ENCODE measurements at places on chromosomes 6 and 20.
A peak's percentile ranks its signal among the peaks of the same experiment; 100 is the strongest.

DNA sequence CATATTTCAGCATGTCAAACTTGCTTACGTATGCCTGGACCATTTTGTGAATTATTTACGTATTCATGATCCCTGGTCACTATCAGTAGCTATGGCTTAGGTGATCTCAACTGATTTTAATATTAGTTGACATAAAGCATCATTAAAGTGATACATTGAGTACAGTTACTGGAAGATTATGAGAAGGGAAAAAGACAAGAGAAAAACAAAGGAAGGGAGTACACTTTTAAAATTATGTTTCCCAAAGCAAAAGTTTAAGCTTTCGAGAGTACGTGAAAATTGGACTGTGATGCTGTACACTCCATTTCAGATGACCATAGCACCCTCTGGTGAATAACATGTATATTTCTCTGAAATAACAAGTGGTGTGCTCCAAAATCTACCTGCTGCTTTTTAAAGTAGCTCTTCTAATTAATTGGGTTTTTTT, 215.0 kb upstream of the HSF2 start:
- DNase-seq = peak; percentile 16

GRCh38 chr6:127164036-127164435, 45.6 kb downstream of the RSPO3 start:
- no peak for DNase-seq

DNA sequence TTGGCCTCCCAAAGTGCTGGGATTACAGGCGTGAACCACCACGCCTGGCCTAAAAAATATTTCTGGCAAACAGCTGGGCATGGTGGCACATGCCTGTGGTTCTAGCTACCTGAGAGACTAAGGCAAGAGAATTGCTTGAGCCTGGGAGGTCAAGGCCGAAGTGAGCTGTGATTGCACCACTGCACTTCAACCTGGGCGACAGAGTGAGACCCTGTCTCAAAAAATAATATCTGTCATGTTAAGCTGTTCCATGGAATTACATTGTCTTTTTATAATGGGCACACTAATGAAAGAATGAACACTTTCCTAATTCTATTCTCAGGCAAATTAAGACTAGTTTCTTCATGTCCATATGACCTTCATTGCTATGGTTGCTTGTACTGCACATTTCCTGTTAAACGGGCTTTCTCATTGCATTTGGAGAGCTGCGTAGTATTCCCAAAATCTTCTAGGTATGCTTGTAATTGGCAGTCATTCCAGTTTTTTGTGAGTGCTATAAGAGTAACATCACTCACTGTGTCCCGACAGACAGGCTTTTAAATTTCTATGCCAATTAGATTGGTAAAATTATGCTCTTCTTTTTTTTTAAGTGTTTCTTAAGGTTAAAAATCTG, 12.1 kb downstream of the AMD1 start:
- no peak for DNase-seq

DNA sequence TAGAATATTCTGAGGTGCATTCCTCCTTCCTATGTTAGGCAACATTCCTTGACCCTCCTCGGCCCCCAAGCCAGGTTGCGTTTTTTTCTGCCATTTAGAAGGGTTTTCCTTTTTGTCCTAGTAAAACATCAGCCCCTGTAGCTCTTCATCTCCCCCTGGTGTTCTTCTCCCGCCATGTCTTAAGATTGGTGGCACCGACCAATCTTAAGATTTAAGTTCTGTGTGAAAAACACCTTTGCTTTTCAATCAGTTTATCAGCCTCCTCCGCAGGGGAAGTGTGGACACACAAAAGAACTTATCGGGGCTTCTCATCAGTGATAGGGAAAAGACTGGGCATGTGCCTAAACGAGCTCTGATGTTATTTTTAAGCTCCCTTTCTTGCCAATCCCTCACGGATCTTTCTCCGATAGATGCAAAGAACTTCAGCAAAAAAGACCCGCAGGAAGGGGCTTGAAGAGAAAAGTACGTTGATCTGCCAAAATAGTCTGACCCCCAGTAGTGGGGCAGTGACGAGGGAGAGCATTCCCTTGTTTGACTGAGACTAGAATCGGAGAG, 719 bp upstream of the EDN1 start:
- peak; percentile 78 for DNase-seq

- no peak for DNase-seq
Measured at GRCh38 chr6:137227871-137228302, 8.7 kb upstream of the IFNGR1 start.

GRCh38 chr20:12053353-12053752, 135.7 kb downstream of the BTBD3 start:
- no peak for DNase-seq

- DNase-seq = peak; percentile 41
Measured at GRCh38 chr6:107867302-107867615, 43.1 kb upstream of the SCML4 start.

DNA sequence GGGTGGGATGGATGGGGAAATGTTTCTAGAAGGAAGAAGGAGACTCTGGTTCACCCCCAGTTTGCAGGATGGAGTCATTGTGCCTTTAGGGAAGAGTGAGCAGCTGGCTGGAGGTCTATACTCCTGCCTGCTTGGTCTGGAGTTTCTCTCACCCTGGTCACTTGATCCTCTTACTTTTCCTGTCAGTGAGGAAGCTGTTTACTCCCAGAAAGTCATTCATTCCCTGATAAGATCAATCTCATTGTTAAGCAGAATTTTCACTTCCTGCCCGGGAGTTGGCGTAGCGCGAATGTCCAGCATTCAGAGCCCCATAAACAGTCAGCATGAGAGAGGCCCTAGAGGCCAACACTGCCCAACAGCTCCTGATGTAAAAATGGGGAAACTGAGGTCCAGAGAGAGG, 70.4 kb upstream of the SIRPA start:
- DNase-seq = no peak

DNA sequence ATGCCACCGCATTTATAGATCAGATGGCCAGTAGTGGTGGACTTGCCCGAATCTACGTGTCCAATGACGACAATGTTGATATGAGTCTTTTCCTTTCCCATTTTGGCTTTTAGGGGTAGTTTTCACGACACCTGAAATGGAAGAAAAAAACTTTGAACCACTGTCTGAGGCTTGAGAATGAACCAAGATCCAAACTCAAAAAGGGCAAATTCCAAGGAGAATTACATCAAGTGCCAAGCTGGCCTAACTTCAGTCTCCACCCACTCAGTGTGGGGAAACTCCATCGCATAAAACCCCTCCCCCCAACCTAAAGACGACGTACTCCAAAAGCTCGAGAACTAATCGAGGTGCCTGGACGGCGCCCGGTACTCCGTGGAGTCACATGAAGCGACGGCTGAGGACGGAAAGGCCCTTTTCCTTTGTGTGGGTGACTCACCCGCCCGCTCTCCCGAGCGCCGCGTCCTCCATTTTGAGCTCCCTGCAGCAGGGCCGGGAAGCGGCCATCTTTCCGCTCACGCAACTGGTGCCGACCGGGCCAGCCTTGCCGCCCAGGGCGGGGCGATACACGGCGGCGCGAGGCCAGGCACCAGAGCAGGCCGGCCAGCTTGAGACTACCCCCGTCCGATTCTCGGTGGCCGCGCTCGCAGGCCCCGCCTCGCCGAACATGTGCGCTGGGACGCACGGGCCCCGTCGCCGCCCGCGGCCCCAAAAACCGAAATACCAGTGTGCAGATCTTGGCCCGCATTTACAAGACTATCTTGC, 725 bp downstream of the EEF1A1 start:
- DNase-seq = peak; percentile 62

- no peak for DNase-seq
Measured at GRCh38 chr20:40196846-40197436, 492.1 kb downstream of the MAFB start.

DNA sequence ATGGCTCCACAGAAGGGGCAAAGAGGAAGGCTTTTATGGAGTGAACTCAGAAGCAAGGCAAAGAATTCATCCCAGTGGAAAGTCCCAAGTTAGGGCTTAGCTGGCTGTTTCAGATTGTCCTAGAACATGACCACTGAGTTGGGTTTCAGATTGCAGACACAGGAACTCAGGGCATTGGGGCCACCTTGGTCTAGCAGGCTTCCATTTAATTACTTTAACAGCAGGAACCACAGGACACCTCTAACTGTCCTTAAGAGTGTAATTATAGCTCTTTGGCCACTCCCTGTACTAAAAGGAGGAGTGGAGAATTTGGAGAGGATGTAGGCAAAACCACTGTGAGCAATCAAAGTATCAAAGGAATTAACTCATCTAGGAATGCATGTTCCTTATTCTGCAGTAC, 150.6 kb upstream of the AGPAT4 start:
- no peak for DNase-seq

DNA sequence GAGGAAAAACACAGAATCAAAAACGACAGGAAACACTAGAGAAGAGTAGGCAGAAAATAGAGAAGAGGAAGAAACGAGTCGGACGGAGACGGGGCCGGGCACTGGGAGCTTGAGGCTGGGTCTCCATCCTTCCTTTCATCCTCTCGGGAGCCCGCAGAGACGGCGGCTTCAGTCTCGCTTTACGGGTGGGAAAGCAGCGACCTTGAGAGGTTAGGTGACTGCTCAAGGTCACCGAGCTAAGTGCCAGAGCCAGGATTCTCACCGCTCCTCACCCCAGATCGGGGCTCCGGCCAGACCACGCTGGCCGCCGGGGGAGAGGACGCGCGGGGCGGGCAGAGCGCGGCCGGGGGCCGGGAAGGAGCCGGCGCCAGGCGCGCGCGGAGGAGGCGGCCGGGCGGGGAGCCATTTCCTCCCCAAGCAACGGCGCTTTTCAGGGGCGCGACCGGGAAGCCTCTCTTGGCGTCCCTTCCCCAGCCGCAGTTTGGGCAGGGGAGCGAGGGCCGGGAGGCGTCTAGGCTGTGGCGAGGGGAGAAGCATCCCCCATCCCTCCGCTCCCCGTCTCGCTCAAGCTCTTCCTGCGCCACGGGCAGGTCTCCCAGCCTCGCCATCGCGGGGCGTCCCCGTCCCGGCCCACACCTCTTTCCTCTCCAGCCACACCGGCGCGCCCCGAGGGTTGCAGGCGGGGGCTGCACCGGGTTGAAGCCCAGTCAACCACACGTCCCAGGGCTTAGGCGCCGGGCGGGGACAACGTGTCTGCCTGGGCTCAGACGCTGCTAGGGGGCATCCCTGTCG, 24.1 kb upstream of the MAP3K7 start:
- peak; percentile 42 for DNase-seq

- DNase-seq = no peak
Measured at GRCh38 chr20:12395353-12395752, 477.7 kb downstream of the BTBD3 start.

GRCh38 chr20:6657111-6657510, 110.4 kb upstream of the BMP2 start:
- DNase-seq = no peak

DNA sequence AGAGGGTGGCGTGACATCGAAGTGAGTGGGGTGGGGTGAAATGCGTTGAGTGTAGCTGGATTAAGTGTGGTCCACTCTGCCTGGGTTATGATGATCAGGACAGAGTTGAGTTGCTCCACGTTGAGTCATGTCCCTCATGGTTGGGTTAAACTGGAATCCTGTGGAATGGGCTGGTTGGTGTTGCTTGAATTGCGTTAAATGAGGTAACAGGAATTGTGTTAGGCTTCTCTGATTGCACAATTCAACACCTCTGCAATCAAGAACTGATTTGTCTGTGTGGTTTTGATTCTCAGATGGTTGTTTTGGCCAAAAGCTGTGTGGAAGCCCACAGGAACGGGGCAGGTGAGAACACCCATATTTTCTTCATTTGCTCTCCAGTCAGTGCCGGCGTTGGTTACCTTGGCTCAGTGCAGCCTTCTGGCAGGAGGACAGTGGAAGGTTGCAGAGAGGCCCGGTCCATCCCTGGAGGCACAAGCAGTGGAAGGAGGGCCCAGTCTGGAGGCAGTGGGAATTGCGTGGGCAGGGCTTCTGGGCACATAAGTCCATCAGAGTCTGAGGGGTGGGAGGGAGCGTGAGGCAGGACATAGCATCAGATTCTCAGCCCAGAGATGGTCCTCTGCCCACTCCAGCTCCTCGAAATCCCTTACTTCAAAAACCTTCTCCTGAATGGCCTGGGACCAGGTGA, 11.6 kb downstream of the NOTCH4 start:
- DNase-seq = no peak

GRCh38 chr20:24443436-24443835, 26.0 kb upstream of the SYNDIG1 start:
- no peak for DNase-seq

- DNase-seq = no peak
Measured at GRCh38 chr6:582370-582769, 74.5 kb downstream of the HUS1B start.

DNA sequence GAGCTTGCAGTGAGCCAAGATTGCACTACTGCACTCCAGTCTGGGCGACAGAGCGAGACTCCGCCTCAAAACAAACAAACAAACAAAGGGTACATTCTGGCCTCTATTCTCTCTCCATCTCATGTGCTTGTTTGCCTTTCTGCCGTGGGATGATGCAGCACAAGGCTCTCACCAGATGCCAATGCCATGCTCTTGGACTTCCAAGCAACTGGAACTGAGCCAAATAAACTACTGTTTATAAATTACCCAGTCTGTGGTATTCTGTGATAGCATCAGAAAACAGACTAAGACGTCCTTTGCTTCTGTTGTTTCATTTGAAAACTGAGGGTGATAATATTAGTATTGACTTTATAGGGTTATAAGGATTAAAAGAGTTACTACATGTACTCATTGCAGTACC, 3.6 kb upstream of the BRD2 start:
- no peak for DNase-seq

DNA sequence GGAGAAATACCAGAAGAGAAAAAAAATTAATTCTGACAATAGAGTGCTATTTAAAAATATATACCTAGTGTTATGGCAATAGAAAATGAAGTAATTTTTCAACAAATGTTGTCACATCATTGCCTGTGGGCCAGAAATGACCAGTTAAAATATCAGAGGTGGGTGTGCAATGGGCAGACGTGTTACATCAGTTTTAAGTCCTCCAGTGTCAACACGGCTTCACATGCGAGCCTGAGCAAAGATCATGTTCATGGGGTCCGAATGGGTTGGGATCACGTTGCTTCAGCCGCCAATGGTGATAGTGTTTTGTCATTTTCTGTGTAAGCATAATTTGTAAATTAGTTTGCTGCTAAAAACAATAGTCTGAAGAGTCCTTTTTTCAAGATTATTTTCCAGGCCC, 27.5 kb downstream of the TMEM200A start:
- DNase-seq = no peak

DNA sequence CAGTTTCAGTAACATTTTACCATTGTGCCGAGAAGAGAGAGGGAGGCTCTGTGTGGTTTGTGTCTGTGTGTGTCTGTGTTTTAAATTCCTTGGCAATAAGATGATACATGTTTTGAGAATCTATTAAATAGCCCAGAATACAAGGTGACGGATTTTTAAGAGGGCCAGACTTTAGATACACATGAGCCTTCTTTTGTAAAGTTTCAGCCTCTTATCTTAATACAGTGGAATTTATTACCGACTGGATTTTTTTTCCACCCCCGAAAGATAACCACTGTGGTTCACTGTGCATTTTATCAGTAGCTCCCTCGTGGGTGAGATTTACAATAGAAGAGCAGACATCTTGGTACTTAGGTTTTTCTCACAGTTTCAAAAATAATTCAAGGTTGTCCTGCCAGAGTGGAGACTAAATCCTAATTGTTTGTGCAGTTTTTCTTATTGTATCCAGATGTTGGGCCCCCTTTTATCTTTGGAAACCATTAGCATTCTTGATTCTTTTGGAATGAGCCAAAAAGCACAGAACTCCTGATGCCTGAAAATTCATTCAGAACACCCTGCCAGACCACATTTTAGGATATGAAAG, 49.9 kb downstream of the STK4 start:
- no peak for DNase-seq

All from NCI-H82 (cell line).